ENCODE measurements at places on chromosomes 2 and 18.

DNA sequence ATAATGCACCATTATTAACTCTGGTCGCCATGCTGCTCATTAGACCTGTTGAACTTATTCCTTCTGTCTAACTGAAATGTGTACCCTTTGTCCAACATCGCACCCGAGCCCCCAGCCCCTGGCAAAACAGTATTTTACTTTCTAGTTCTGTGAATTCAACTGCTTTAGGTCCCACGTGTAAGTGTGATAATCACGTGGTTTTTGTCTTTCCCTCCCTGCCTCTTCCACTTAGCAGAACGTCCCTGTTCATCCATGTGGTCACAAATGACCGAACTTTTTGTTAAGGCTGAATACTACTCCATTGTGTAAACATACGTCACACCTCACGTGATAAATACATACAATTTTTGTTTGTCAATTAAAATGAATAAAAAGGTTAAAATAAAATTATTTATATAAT, 826.9 kb downstream of the DCDC2C start:
- H3K27ac ChIP-seq, result no peak overlapping the region
- H3K36me3 ChIP-seq, result no peaks in the 10 kb centered on the region
- no peak overlapping the region for H3K4me3 ChIP-seq
- H3K27me3 ChIP-seq, result peaks cover 8% of the 10 kb centered on the region
- no peak for DNase-seq
- H3K4me1 ChIP-seq, result peaks cover 5% of the 10 kb centered on the region

DNA sequence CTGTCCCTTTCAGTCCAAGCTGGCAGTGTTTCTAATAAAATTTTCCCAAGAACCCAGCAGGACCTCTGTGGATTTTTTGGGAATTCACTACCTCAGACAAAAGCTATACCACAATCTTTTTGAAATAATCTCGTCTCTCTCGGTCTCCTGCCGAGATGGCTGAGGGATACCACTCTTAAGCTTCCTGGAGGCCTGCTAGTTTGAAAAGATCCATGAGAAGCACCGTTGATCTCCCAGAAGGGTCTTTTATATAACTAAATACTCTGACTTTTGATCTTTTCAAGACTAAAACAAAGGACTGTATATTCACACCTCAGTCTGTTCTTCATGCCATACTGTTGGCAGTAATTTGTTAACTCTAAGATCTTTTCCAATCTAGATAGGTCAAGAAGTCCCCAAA, 141.7 kb downstream of the UPP2 start:
- H3K27me3 ChIP-seq, result no peaks in the 10 kb centered on the region
- no peak for DNase-seq
- no peak overlapping the region for H3K27ac ChIP-seq
- no peak overlapping the region for H3K4me3 ChIP-seq
- H3K36me3 ChIP-seq, result no peaks in the 10 kb centered on the region

GRCh38 chr2:69221512-69221911, 165.5 kb downstream of the GFPT1 start:
- no peak for DNase-seq
- H3K4me3 ChIP-seq, result no peak overlapping the region
- peaks cover 35% of the 10 kb centered on the region for H3K4me1 ChIP-seq
- H3K36me3 ChIP-seq, result peaks cover 49% of the 10 kb centered on the region

- no peak overlapping the region for H3K4me3 ChIP-seq
- no peak for DNase-seq
- no peak overlapping the region for H3K27ac ChIP-seq
Measured at GRCh38 chr18:13470516-13471197, 252.1 kb downstream of the LDLRAD4 start.

DNA sequence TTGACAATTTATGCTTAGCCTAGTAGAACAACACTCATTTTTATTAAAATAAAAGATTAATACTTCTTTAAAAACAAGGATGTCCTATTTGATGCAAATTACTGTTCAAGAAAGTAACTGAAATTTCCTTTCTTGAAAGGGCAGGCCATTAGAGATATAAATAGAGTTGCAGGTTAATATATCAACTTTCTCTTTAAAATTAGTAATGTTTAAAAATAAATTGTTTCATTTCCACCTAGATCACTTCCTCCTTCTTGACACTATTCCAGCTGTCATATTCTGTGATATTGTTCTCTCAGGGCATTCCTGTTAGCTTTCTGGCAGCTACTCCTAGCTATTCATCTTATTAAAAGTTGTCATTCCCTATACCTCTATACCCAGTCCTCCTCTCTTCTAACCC, 357.9 kb upstream of the NRP2 start:
- H3K4me1 ChIP-seq, result no peaks in the 10 kb centered on the region
- DNase-seq, result no peak
- peaks cover 5% of the 10 kb centered on the region for H3K36me3 ChIP-seq
- H3K27me3 ChIP-seq, result no peaks in the 10 kb centered on the region

GRCh38 chr18:74597034-74597661, 522 bp upstream of the ZNF407 start:
- peak overlapping the region; percentile 99 for H3K27ac ChIP-seq
- peak overlapping the region; percentile 95 for H3K4me3 ChIP-seq
- DNase-seq, result peak; percentile 68
- H3K4me1 ChIP-seq, result peaks cover 40% of the 10 kb centered on the region
- peaks cover 42% of the 10 kb centered on the region for H3K36me3 ChIP-seq

- H3K36me3 ChIP-seq, result no peaks in the 10 kb centered on the region
- no peaks in the 10 kb centered on the region for H3K4me1 ChIP-seq
- H3K27me3 ChIP-seq, result no peaks in the 10 kb centered on the region
- no peak for DNase-seq
- H3K27ac ChIP-seq, result no peak overlapping the region
Measured at GRCh38 chr2:52391621-52392020, 1359.7 kb upstream of the NRXN1 start.

- no peak for DNase-seq
- H3K27ac ChIP-seq, result no peak overlapping the region
- no peaks in the 10 kb centered on the region for H3K4me1 ChIP-seq
- H3K27me3 ChIP-seq, result peaks cover 3% of the 10 kb centered on the region
Measured at GRCh38 chr2:162732946-162733698, 105.4 kb downstream of the KCNH7 start.

GRCh38 chr2:41033127-41033526, 581.2 kb upstream of the SLC8A1 start:
- no peaks in the 10 kb centered on the region for H3K36me3 ChIP-seq
- no peak for DNase-seq
- H3K27ac ChIP-seq, result no peak overlapping the region
- H3K27me3 ChIP-seq, result no peaks in the 10 kb centered on the region

GRCh38 chr18:7272311-7273049, 41.6 kb downstream of the LRRC30 start:
- H3K27ac ChIP-seq, result peak overlapping the region; percentile 19
- no peaks in the 10 kb centered on the region for H3K36me3 ChIP-seq
- peaks cover 16% of the 10 kb centered on the region for H3K4me1 ChIP-seq

DNA sequence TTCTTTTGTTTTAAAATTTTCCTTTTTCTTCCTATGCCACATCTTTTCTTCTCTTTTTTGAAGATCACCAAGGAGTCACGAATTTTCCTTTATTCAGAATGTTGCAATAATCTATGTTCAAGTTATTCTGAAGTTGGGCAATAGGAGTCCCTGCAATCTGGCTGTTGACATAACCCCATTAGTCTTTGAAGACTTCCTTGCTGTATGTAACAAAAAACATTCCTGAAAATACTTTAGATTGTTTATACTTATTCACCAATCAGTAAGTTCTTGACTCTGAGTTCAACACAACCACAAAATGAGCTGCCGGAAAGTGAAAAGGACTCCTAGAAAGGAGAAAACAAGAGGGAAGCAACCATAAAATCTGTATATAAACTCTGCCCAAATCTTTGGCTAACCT, 62.8 kb downstream of the TMEM237 start:
- H3K4me3 ChIP-seq, result no peak overlapping the region
- no peak for DNase-seq
- H3K27me3 ChIP-seq, result peaks cover 3% of the 10 kb centered on the region
- no peaks in the 10 kb centered on the region for H3K36me3 ChIP-seq
- H3K27ac ChIP-seq, result no peak overlapping the region

- peak; percentile 27 for DNase-seq
- peaks cover 11% of the 10 kb centered on the region for H3K36me3 ChIP-seq
- peaks cover 30% of the 10 kb centered on the region for H3K4me1 ChIP-seq
- no peak overlapping the region for H3K27ac ChIP-seq
- no peak overlapping the region for H3K4me3 ChIP-seq
- H3K27me3 ChIP-seq, result no peaks in the 10 kb centered on the region
Measured at GRCh38 chr2:177604271-177605065, 211.9 kb downstream of the AGPS start.
